Caki2 (cell line): ENCODE measurements at places on chromosomes 6 and 20. TPM values are rescaled to one million over a fixed set of nuclear protein-coding genes. Genes with fewer than 3 reads are reported as not detected.

DNA sequence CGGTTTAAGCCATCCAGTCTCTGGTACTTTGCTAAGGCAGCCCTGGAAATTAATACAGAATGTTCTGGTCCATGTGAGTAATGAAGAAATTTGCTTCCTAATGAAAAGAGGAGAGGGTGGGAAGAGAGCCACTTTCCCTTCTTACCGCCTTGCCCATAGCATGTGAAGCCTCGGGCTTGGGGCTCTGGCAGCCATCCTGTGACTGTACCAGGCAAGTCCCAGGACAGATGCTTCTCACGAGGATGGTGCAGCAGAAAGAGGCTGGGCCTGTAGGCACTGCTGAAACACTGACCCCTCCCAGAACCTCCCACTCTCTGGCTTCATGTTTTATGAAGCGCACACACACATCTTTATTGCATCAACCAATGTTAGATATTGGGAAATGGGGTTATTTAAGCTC is 74.8 kb downstream of the IYD start:
- DNase-seq = no peak

PARD6B gene
- 58.6 and 82.5 TPM in 2 replicates for total RNA-seq

FOXA2 gene
- total RNA-seq = 2.3 and 4.5 TPM in 2 replicates

RPN2 gene
- total RNA-seq = 345 and 382 TPM in 2 replicates

MACROD2 gene
- total RNA-seq = 0.26 and 3.4 TPM in 2 replicates

GRCh38 chr20:18314786-18315406 is 26.6 kb downstream of the ZNF133 start:
- DNase-seq = no peak

DNA sequence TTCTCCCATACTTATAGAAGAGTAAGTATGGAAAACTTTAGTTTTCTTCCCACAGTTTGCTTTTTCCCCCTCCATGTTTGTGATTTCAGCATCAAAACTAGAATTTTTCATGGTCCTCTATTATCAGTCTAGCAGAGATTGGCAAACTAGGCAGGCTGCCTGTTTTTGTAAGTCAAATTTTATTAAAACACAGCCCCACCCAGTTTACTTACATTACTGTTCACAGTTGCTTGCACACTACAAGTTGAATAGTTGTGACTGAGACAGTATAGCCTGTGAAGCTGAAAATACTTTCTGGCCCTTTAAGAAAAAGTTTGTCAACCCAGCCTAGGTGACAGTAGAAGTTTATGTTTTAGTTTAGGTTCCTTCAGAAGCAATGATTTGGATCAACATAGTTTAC is 19.5 kb downstream of the MCM8 start:
- DNase-seq = no peak

DNA sequence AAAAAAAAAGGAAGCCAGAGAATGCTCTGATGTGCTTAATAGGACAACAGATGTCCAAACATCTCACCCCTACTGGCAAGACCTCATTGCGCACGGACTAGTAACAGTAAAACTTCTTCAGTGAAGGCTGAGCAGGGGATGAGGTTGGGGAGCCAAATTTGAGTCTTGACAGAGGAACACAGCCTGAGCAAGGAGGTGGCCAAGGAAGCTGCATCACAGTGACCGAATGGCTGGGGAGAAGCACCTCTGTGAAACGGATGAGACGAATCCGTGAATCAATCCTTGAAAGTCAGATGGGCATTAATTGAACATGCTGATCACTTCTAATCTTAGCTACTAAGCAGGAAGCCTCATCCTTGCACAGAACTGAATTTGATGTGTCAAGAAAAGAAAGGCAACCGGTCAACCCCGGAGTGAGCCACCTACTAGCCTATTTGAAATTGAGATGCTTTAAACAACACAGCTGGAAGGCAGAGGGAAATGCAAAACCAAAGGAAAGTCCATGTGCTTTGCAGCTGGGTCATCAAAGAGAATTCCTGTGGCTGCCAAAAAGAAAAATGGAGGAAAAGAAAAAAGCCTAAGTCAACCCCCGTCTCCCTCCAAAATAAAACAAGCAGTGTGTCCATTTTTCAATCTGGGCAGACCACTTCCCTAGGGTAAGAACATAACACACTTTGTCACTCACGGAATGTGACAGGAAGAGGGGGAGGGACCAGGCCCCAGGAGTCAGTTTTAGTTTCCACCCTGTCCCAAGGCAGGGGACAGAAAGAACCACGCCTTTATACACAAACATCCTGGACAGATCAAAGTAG is 29.5 kb downstream of the PXDC1 start:
- no peak for DNase-seq

GRCh38 chr6:3094815-3095214 is 23.7 kb upstream of the BPHL start:
- no peak for DNase-seq

GRCh38 chr20:33162313-33162712 is 5.6 kb upstream of the BPIFA2 start:
- no peak for DNase-seq

- DNase-seq = no peak
Observed at GRCh38 chr6:165807249-165807960, 144.4 kb upstream of the PDE10A start.

CDH4 gene
- 2.7 and 3.5 TPM in 2 replicates for total RNA-seq

DNA sequence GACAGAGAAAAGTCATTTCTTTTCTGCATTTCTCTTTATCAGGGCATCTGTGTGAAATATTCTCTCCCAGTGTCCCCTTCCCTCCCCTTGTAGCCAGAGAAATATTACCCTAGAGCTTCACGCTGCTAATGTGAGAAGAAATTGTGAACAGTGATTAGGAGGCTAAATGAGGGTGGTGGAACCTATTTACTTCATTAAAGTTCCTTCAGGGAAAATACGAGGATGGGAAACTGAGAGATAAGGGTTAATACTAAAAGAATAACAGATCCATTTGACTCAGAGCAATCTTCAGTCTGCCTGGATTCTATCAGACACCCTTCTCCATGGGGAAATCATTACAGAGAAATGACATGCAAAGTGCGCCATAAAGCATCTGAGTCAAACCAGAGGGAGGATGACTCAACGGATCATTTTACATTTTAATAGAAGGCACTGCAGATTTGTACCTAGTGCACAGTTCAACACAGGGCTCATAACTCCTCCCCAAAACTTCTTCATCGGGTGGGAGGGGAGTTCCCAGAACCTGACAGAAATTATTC is 131.3 kb downstream of the GJA10 start:
- peak; percentile 81 for DNase-seq

GRCh38 chr6:100924534-100925227 is 43.6 kb upstream of the ASCC3 start:
- no peak for DNase-seq

- no peak for DNase-seq
Observed at GRCh38 chr6:352896-353470, 38.6 kb upstream of the IRF4 start.

TGM2 gene
- total RNA-seq = 144 and 178 TPM in 2 replicates

FAM209A gene
- not detected in 2 replicates for total RNA-seq

HSPA1L gene
- total RNA-seq = 0.61 and 2.0 TPM in 2 replicates

DNA sequence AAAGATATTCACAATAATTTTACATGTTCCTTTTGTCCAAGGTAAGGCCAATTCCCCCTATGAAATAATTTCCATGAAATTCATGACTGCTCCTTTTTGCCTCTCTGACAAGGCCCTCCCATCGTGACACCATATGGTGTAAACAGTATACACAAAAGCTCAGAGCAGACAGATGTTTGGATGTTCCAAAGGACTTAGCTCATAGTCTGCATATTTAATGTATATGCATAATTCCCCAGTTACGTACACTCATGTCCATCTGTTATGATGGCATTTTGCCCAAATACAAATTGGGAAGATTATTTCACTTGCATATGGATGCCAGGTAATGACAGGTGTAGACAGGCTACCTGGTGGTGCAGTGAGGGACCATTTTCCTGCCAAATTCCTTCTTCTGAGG is 376.5 kb downstream of the KHDRBS2 start:
- no peak for DNase-seq
